NCI-H1436 (cell line): ENCODE measurements at places on chromosomes 5 and 9.

DNA sequence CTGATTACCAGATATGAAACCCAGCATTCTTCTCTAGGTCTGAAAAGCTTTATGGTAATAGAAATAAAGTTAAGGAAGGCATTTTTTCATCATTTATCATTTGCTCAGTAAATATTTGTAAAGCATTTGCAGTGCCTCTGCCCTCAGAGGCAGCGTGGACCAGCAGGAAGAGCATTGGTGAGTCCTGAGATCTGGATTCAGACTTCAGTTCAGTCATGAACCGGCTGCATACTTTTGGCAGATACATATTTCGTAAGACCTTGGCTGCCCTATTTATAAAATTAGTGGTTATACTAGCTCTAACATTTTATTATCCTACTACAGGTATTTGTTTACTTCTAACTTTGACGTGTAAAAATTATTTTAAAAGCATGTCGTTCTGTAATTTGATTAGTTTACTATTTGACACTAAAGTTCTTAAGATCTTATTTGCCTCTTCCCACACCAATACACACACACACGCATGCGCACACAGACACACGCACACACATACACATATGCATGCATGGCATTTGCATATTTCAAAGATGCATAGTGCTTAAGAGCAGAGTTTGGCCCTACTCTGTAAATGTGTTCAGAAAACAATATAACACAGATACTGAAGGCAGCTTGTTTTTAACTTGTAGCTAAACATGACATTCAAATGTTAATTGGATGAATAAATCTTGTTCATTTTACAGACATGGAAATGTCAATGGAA lies 101.9 kb downstream of the RPS23 start:
- DNase-seq: no peak

DNA sequence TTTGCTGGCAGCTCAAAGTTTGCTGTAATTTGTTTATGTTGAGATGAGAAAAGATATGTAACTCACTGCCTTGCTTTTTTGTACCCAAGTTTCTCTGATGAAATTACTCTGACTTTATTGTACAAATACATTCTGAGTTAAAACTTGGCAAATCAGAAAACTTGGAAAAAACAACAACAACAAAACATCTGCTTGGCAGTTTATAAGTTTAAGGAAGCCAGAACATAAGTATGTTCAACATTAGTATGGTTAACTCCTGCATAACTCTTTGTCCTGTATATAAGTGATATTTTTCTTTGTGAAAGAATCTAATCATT lies 233.1 kb downstream of the MAST4 start:
- no peak for DNase-seq

- no peak for DNase-seq
These were observed 24.7 kb upstream of the RANBP6 start for GRCh38 chr9:6040077-6040476.

DNA sequence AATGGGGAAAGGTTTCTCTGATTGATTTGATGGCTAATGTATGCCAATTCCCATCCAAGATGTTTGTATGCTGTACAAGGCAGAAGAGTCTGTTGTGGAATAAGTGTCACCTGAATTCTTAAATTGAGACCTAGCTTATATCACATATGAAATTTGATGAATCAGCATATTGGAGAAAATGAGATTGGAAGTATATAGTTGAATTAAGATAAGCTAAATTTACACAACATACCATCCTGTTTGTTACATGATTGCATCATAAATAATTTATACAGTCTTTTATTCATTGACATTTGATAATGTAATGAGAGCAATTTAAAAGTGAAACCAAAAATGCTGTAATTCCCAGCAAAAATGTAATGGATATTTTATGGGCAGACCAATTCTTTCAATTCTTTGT lies 1.1 kb downstream of the CWC27 start:
- no peak for DNase-seq

- DNase-seq: no peak
These were observed 159.0 kb downstream of the CPLANE1 start for GRCh38 chr5:37090123-37090726.

DNA sequence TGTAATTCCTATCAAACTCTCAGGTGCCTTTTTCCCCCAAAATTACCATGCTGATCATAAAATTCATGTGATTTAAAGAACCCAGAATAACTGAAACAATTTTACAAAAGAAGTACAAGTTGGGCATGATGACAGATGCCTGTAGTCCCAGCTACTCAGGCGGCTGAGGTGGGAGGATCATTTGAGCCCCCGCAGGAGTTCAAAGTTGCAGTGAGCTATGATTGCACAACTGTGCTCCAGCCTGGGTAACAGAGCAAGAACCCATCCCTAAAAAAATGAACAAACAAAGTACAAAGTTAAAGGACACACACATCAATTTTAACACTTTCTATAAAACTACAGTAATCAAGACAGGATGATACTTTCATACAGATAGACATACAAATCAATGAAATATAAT lies 97.9 kb upstream of the LPAR1 start:
- no peak for DNase-seq

- no peak for DNase-seq
These were observed 587.3 kb downstream of the GABRG2 start for GRCh38 chr5:162654661-162655405.

- no peak for DNase-seq
These were observed 3.6 kb downstream of the RPS23 start for GRCh38 chr5:82274343-82275211.

- no peak for DNase-seq
These were observed 120.1 kb upstream of the LPAR1 start for GRCh38 chr9:111158363-111158762.

DNA sequence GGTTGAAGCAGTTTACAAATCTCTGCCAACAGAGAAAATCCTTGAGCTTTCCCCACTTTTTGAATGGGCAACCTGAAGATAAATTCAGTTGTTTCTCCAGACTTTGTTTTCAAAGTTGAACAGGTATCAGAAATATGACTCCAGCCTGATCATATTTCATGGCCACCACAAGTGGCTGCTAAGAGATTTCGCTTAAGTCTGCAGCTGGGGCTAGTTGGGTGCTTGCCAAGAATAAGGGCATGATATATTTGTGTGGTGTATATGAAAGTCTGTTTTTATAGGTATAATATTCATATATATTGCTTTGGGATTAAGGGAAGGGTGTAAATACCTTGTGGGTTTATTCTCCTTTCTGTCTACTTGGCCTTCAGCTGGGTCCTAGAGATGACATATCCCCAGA lies 168.4 kb upstream of the GDNF start:
- peak; percentile 35 for DNase-seq
